Eye (tissue), 1 donor: ENCODE measurements at places on chromosomes 11 and 22.

DNA sequence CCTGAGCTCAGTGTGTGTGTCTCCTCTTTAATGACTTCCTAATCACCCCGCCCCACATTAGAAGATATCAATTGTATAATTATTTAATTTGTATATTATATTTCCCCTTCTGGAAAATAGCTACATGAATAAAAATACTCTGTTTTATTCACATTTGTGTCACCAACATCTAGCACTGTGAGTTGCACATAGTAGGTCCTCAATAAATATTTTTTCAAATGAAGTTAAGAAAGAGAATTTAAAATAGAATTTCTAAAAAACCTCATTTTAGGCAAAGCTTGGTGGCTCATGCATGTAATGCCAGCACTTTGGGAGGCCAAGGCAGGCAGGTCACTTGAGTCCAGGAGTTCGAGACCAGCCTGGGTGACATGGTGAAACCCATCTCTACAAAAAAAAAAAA, 59.7 kb downstream of the FAM83F start:
- no peak for DNase-seq

DNA sequence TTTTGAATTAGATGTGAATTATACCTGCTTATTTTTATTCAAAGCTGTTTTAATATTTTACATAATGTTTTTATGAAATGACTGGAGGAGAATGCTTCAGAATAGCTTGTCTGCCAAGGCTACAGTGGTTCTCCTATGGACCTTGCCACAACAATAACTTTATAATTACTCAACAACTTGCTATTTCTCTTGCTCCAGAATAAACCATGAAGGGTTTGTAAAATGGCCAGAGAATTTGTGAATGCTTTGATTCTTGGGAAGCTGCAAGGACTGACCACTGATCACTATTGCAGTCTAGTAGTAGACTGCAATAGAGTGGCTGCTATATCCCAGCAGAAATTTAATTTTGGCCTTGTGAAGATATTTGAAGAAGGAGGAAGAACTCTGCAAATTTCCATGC, 199.7 kb downstream of the FAT3 start:
- DNase-seq = no peak

DNA sequence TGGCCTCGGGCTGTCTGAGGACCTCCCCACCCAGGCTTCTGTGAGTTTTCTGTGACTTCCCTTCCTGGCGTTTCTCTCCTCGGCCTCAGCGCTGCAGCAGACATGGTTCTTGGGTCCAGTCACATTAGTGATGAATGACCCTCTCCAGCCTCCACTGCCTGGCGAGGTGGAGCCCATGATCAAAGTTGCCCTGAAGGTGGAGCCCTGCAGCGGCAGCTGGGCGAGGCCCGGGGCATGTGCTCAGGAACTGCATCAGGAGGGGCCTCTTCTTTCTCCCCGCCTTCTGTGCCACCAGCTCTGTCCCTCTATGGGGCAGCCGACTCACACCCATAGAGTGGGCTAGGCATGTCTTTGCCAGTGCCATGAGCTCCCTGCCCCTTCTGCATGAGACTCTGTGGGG, 1079.7 kb downstream of the TBC1D22A start:
- DNase-seq = no peak

GRCh38 chr11:128925250-128925600, 17.4 kb downstream of the TP53AIP1 start:
- DNase-seq = no peak

GRCh38 chr22:20283674-20284066, 15.6 kb upstream of the RTN4R start:
- DNase-seq = peak; percentile 78

DNA sequence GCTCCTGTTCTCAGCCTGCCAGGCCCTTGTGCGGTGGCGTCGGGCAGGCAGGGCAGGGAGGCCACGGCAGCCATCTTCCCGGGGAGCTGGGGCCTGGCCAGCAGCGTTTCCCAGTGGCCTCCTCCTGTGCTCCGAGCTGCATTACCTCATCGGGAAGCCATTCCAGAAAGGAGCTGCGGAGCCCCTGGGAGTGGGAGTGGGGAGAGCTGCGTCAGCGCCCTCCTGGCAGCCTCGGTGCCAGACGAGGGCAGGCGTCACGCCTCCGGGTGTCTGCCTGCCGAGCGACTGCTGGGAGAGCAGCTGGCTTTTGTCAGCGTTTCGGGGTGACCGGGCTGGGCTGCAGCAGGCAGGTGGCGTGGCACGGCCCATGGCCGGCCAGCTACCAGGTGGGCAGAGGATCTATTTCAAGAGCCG, 30.9 kb upstream of the WNT7B start:
- DNase-seq = peak; percentile 63

- no peak for DNase-seq
These were observed 31.1 kb upstream of the FAR1 start for GRCh38 chr11:13637125-13638069.

GRCh38 chr22:27903805-27904473, 15.1 kb downstream of the PITPNB start:
- DNase-seq = no peak

- DNase-seq = no peak
These were observed 675.0 kb upstream of the KIRREL3 start for GRCh38 chr11:127675581-127675980.

- no peak for DNase-seq
These were observed 63.7 kb downstream of the SGSM3 start for GRCh38 chr22:40434106-40434505.

GRCh38 chr22:27878541-27878940, 40.5 kb downstream of the PITPNB start:
- no peak for DNase-seq

GRCh38 chr11:73651661-73652045, 5.3 kb downstream of the PLEKHB1 start:
- DNase-seq = no peak

GRCh38 chr11:118167253-118167652, 9.2 kb downstream of the SCN2B start:
- no peak for DNase-seq

DNA sequence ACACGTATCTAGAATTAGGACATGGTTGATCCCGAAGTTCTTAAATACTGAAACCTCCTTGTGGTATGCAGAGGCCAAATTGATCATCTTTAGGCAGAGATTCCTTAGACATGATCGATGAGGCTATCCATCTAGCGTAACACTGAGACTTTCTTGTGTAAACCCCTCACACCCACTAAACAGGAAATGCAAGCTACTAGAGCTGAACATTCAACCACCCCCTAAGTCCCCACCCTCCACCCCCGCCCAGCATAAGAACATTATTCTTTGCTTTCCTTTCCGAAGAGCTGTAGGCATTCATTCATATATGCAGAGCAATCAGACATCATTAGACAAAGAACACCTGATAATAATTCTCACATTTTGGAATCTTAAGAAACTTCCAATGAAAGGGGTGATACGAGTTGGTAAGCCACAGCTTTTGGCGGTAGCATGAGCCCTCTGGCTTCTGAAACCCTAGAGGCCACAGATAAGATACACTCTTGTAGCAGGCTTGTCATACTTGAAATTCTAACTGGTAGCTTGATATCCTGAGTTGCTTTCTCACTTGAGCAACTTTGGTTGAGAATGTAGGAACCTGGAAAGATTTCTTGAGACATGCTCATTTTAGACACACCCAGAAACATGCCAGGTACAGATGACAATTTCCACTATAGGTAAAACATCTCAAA, 42.2 kb downstream of the FLI1 start:
- DNase-seq = no peak

DNA sequence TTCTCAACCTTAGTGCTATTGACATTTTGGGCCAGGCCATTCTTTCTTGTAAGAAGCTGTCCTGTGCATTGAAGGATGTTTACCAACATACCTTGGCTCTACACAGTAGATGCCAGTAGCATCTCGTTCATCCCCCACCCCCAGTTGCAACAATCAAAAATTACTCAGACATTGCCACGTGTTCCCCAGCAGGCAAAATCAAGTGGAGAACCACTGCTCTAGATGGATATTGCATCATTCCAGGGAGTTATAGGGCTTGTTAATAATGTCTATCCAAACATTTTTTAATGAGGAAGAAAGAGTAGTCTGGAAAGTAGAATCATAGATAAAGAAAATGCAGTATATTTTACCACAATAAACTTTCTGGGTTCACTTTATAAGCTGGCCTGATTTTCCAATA, 64.1 kb downstream of the PRMT3 start:
- no peak for DNase-seq

DNA sequence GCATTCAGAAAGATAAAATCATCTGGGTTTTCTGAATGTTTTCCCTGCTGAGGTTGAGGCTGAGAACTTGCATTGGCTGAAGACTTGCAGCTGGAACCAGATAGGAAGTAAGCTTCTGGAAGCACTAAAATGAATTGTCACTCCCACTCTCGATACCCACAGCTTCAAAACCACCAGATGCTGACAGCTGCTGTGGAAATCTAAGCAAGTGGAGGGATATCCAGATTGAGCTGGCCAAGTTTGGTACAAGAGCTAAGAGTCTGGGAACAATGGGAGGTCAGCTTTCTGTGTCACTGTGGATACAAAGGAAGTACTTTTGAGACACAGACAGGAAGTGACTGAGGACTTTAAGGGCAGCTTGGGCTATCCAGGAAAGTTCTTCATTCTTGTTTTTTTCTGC, 51.3 kb upstream of the CD44 start:
- DNase-seq = peak; percentile 28

DNA sequence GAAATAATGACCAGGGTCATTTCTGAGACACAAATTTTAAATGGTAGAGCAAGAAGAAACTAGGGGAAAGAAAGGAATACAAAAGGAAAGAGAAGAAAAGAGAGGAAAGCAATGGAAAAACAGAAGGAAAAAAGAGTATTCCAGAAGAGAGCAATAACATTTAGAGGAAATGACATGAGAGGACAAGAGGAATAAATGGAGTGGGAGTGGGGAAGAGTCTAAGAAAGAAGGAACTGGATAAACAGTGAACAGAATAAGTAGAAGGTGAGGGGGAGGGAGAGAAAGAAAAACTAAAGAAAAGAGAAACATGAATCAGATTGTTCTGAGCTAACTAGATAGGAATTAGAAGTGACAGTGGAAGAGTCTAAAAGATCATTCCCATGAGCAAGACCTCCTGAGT, 28.4 kb downstream of the PRDM10 start:
- DNase-seq = no peak

DNA sequence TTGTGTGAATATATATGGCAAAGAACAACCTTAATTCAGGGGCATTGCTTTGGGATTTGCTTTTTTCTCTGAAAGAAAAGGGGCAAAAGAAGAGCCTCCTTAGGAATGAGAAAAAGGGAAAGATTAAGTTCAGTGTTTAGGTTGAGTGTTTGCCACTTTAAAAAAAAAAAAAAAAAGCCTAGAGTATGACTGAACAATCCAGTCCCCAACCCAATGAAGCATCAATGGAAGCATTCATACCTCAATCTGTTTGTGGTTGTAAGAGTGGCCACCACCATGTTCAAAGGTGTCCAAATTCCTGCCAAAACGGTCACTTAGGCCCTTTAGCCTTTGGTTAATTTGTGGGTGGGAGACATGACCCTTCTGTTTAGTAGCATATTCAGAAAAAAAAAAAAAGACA, 260.6 kb downstream of the SOX6 start:
- DNase-seq = no peak

- no peak for DNase-seq
These were observed 29.0 kb downstream of the PI4KA start for GRCh38 chr22:20829491-20830134.

GRCh38 chr22:47797342-47797945, 1035.0 kb downstream of the TBC1D22A start:
- DNase-seq = no peak

DNA sequence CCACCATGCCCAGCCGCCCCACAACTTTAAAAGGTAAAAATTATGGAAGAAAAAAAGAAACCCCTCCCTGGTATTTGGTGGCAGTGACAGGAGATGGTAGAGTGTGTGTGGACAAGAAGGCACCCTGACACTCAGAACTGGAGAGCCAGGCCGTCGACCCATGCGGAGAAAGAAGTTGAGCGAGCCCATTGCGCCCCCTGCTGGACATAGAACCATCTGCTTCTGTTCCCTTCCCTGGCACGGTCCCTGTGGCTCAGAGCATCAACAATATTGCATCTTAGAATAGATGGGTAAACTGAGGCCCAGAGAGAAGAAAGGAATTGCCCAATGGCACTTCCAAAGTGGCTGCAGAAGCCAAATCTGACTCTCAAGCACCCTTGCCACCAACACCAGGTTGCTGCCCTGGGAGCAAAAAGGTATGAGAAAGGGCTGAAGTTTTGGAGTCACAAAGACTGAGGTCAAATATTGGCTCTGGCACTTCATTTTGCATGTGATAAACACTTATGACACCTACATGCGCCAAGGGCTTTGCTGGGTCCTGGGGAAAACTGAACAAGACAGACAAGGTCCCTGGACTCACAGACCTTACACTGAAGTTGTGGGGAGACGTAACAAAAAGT, 8.6 kb downstream of the MRPL11 start:
- DNase-seq = peak; percentile 90

- no peak for DNase-seq
These were observed 546.2 kb downstream of the TMEM135 start for GRCh38 chr11:87583931-87584330.

GRCh38 chr11:80362563-80363340, 921.9 kb upstream of the TENM4 start:
- DNase-seq = no peak

- no peak for DNase-seq
These were observed 744 bp downstream of the PRAME start for GRCh38 chr22:22558071-22558971.

GRCh38 chr11:21912285-21912684, 280.6 kb upstream of the ANO5 start:
- DNase-seq = no peak

GRCh38 chr22:28715611-28716010, 26.0 kb downstream of the CHEK2 start:
- DNase-seq = no peak

- DNase-seq = no peak
These were observed 24.1 kb upstream of the TTC36 start for GRCh38 chr11:118503216-118503615.
